Neural progenitor cell (in vitro differentiated cells): ENCODE measurements at places on chromosomes 13 and 19.

DNA sequence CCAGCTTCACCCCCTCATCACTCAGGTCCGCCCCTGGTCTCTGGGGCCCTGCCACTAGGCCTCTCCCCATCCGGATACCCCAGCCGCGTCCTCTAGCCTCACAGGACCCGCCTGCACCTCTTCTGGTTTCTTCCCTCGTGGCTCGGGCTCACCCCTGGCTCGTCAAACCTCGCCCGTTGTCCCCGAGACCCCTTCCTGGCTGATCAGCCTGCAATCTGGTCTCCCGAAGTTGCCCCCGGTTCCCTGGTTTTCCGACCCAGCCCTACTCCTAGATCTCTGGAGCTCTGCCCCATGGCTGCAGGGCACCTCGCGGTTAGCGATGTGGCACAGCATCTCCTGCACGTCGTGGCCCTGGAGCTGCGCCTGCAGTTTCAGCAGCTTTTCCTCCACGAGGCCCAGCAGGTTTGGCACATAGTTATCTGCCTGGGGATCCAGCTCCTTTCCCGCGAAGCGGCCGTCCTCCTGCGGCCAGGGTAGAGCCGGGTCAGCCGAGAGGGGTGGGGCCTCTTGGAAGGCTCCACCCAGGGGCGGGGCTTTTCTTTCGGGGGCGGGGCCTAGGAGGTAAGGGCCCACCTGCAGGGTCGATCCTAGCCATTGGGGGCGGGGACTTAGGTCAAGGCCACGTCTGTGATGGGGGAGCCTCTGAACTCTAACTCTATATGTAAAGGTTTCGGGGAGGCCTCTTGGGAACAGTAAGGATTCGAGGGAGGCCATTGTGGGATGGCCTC lies 2.4 kb upstream of the RGL3 start:
- peak; percentile 61 for DNase-seq

DNA sequence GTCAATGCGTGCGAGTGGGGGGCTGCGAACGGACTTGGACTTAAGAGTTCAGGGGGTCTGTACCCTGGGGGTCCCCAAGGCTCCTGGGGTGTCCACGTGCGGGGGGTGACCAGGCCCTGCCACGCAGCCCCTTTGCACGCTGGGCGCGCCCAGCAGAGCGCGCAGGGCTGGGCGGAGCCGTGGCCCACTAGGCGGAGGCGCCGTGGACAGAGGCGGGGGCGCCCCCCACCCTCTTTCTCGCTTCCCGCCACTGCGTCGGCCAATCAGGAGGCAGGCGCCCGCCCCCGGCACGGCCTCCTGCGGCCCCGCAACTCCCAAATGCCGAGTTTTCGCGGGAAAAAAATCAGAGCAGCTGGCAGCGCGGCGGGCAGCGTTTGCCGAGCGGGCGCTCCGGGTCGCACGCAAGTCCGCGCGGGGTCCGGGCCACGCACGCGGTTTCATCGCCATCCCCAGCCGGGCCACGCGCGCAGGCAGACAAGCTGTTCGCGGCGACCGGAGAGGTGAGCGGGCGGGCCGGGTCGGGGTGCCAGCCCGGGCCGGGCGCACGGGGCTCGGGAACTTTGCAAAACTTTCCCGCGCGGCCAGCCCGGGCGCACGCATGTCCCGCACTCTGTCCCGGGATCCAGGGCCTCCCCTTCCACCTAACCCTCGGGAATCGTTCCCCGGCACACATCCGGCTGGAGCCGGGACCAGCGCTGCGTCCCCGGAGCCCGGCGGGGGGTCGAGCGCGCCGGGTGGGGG lies at the start of gene UHRF1:
TSS of gene UHRF1 (plus strand) at position 346 of the 741 bp plus-strand sequence. CDS start 1,385 bp downstream, outside the sequence.
- DNase-seq: peak; percentile 58

DNA sequence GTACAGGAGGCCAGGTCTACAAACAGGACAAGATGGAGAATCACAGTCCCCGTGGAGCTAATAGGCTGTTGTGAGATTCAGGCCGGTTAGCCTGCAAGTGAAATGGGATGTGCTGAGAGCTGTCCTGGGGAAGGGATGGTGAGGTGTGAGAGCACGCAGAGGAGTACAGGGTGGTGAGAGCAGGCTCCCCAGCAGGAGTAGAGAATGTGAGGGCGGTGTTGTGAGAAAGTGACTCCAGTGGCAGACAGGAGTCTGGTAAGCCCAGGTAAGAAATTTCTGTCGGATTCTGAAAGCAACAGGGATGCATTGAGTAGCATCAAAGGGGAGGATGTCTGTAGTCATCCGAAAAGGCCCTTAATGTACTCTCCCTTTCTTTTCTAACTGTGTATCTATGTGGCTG lies 50.7 kb upstream of the GPR183 start:
- no peak for DNase-seq

DNA sequence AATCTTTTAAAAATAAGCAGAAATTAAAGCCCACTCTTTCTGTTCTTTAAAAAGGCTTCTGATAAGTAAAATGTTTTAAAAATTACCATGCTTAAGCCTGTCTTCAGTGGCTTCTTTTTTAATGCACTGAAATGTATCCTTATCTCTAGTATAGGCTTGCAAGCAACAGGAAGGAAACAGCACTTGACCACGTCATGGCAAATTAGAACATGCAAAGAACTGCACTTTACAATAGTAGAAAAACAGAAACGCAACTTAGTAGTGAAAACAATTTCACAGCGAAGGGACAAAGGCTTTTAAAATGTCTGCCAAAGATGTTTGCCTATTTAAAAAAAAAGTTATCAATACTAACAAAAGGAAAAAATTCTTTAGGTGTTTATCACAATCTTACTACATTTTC lies 36.3 kb downstream of the ELF1 start:
- no peak for DNase-seq

- peak; percentile 80 for DNase-seq
Observed at GRCh38 chr13:47678201-47678968, 322.7 kb downstream of the SUCLA2 start.

- no peak for DNase-seq
Observed at GRCh38 chr13:82070416-82070815, 1729.5 kb upstream of the SPRY2 start.

DNA sequence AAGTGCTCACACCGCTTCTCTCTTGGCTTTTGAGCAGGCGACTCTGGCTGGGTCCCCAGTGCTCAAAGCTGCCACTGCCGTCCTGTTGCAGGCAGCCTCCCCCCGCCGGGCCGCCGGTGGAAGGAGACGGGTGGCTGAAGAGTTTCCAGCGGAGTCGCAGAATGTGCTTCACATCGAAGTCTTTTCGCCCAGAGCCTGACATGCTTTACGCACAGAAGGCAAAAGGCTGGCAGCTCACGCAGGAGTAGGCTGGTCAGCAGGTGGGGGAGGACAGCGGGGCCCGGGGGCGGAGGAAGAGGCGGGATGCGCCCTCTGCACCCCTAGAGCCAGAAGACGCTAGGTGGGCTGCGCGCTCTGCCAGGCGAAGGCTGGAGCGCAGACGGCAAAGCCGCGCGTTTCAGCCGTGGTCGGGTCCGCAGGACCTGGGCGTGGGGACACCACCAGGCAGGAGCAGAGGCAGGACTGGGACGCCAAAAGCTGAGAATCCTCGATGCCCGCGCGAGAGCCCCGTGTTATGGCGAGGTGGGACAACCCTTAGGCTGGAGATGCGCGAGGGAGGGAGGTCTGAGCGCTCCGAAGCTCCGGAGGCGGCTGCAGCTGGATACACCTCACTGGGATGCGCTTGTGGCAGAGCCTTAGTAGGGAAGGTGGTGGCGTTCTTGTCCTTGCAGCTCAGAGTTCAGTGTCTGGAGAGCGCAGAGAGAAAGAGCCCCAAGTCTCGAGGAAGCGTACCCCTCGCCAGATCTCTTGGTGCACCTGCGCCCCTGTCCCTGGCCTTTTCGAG lies at the start of gene ATXN8OS:
TSS of gene ATXN8OS (plus strand) at position 329 of the 784 bp plus-strand sequence.
- DNase-seq: peak; percentile 61

- DNase-seq: no peak
Observed at GRCh38 chr19:57403737-57404563, 7.0 kb upstream of the ZNF17 start.

DNA sequence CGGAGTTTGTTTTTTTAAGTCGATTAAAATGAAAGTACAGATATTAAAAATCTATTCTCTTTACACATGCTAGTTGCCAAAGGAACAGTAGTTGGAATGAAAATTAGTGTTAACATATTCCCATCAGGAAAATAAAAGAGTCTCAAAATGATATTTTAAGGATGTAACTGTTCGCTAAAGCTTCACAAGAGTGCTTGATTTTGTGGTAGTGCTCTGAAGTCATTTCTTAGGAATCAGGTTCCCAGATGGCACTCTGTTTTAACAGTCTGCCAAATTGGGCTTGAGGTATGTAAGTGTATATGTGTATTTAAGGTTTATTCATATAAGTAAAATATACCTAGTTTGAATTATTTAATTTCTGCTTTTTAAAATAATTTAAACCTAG lies 128.8 kb downstream of the LMO7 start:
- no peak for DNase-seq

DNA sequence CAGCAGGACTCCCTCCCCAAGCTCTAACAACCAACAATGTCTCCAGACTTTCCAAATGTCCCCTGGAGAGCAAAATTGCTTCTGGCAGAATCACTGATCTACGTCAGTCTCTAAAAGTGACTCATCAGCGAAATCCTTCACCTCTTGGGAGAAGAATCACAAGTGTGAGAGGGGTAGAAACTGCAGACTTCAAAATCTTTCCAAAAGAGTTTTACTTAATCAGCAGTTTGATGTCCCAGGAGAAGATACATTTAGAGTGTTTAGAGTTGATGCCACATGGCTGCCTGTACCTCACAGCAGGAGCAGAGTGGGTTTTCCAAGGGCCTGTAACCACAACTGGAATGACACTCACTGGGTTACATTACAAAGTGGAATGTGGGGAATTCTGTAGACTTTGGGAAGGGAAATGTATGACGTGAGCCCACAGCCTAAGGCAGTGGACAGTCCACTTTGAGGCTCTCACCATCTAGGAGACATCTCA lies 6.2 kb upstream of the CEACAM5 start:
- no peak for DNase-seq
